ENCODE measurements at places on chromosomes 1 and 21. TPM values are rescaled to one million over a fixed set of nuclear protein-coding genes. Genes with fewer than 3 reads are reported as not detected.

CR1L gene
- not detected for total RNA-seq

LBR gene
- total RNA-seq: 119 TPM

TDRD5 gene
- total RNA-seq: not detected

EDEM3 gene
- 33.5 TPM for total RNA-seq

PLA2G2F gene
- total RNA-seq: not detected

CYP4A11 gene
- not detected for total RNA-seq

RGL1 gene
- 35.3 TPM for total RNA-seq
